ENCODE measurements at places on chromosomes 12 and 14.
A peak's percentile ranks its signal among the peaks of the same experiment; 100 is the strongest.

DNA sequence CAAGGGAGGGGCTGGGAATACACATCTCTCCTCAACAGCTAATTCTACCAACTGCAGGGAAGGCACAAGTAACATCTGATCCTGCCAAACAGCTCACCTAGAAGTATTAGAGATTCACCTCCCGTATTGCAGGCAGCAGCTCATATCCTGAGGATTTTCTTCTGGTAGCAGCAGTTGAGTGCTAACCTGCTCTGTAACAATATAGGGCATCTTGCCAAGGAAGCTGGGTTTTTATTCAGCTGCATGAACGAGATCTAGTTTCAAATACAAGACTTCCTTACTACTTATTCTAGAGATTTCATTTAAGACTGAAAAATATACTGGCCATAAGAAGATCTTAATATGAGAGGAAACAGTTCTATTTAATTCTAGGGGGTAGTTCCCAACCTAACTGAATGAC lies 261.4 kb upstream of the USP15 start:
- DNase-seq, result no peak

DNA sequence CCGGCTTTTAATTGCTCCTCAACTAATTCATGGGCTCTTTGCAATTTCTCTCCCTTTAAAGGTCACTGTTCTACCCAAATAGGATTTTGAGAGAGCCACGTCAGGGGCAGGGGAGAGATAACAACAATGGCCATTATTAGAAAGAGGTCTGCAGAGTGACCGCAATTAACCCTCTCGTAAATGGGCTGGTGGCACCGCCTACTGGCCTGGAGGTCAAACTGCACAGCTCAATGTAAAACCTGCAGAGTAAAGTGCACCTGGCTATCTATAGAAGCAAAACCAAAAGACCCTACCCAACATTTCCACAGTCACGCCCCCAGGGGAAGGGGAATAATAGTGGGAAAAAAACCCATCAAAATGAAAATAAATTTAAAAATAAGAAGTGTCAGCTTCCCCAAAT lies 21.6 kb upstream of the CLEC4E start:
- no peak for DNase-seq

DNA sequence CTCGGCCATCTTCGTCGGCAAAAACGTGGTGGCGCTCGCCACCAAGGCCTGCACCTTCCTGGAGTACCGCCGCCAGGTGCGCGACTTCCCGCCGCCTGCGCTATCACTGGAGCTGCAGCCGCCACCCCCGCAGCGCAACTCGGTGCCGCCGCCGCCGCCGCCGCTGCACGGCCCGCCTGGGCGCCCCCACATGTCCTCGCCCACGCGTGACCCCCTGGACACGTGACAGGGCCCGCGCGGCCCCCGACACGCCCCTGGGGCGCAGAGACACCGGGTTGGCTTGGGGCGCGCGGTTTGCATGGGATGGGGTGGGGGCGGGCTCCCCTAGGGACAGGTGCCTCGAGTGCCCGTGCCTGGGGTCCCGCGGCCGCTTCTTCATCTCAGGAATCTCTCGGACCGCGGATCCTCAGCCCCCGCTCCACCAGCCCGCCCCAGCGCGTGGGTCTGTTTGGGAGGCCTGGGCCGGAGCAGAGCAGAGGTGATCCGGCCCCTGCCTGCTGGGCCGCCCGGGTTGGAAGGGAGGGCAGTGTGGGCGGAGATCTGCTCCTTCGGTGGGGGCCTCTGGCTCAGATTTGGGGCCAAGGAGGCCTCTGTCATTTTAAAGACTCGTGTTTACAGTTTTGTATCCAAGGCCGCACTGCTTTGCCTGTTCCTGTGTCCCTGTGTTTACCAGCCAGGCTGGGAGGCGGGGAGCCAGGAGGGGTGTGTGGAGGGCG lies 3.3 kb downstream of the TMEM121 start:
- no peak for DNase-seq

DNA sequence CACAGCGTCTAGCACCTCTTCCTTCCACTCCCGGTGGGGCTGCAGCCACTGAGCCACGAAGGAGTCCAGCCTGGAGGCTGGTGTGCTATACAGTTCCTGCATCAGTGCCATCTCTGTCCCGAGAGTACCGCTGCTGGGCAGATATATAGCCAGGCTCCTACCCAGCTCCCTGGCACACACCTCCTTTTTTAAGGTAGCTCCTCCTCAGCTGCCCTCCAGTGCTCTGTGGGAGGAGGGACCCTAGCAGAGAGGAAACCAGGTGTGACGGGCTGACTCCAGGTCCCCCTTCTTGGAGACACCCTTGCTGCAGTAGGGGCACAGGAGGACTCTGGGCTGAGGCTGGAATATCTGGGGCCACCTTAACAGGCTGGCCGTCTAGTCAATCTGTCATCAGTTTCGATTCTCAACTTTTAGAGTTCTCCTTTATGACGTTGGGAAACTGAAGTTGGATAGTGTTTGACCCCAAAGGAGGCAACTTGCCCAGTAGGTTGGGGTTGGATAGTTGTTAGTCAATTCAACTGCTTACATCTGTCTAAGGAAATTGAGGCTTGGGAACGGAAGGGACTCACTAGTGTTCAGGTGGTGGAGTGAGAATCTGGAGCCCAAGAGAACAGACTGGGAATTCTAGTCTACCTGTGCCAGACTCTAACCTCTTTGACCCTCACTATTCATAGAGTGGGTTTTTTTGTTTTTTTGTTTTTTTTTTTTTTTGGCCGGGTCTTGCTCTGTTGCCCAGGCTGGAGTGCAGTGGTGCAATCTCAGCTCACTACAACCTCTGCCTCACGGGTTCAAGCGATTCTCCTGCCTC lies at the start of gene OASL:
Gene OASL (minus strand): TSS at position 386 of the 808 bp plus-strand sequence. CDS start 275 bp downstream, at position 111.
- peak; percentile 39 for DNase-seq

DNA sequence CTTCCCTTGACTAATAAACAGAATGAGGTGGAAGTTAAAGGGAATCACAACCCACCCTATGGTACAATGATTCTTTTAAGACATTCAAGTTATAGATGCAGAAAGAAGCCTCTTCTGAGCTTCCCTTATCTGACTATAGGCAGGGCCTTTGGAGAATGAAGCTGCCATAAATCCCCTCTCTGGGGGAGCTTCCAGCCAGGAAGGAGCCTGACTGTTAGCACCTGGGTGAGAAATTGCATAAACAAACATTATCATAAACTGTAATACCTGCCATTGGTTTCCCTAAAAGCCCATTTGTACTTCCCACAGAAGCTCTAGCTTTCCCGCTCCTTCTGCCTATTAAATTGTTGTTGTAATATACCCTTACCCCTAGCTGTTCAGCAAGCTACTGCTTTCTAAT lies 81.3 kb upstream of the RESF1 start:
- no peak for DNase-seq

GRCh38 chr12:67280572-67280971 lies 11.4 kb downstream of the CAND1 start:
- no peak for DNase-seq

DNA sequence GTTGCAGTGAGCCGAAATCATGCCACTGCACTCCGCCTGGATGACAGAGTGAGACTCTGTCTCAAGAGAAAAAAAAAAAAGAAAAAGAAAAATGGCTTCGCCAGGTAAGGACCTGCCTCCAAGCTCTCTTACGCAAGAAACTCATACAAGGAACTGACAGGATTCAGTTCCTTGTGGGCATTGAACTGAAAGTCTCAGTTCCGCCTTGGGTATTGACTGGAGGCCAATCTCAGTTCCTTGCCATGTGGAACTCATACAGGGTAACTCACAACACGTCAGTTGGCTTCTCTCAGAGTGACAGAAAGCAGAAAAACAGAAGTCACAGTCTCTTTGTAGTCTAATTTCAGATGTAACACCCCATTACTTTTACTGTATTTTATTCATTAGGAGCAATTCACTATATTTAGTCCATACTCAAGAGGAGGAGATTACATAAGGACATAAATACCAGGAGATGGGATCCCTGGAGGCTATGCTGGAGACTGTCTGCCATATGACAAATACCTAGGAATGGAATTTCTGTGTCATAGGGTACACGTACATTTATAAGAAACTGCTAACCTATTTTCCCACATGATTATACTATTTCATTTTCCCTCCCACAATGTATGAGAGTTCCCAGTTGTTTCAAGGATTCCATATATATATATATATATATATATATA lies 11.4 kb upstream of the NOPCHAP1 start:
- peak; percentile 28 for DNase-seq

- no peak for DNase-seq
Observed at GRCh38 chr14:98926801-98927200, 345.2 kb downstream of the BCL11B start.

DNA sequence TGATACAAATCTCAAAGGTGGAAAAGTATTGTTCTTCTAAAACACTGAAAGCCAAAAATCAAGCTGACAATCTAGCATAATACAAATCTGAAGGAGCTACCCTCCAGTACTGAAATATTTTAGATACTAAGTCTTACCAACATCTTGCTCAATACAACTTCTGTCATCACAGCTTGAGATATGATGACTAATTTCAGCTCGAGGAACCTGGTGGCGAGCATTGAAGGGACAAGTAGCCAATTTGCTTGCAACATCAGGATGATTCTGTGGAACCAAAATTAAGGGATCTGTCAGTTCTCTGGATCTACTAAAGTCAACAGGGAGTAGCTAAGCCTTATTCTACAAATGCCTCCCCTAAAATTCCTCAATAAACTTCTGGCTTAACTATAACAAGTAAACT lies 10.4 kb downstream of the GTSF1 start:
- no peak for DNase-seq

DNA sequence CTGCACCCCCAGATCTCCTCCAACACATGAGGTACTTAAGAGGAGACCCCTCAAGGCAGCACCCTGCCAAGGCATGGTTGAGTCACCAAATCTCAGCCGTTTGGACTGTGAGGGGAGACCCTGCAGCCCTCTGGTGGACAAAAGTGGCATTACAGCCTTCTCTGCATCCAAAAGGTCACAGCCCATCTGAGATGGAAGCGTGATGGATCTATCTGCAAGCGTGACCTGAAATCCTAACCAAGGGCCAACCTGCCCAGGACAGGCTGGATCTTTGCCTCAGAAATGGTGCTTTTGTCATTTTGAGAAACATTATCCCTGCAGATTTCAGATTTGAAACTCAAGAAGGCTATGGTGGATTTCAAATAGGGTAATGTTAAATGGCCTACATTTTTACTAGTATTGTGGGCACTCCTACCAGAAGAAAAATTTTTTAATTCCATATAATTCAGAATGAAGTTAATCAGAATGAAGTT lies 23.7 kb upstream of the DHRS4 start:
- peak; percentile 58 for DNase-seq

GRCh38 chr14:33307691-33308251 lies 369.1 kb downstream of the NPAS3 start:
- no peak for DNase-seq

DNA sequence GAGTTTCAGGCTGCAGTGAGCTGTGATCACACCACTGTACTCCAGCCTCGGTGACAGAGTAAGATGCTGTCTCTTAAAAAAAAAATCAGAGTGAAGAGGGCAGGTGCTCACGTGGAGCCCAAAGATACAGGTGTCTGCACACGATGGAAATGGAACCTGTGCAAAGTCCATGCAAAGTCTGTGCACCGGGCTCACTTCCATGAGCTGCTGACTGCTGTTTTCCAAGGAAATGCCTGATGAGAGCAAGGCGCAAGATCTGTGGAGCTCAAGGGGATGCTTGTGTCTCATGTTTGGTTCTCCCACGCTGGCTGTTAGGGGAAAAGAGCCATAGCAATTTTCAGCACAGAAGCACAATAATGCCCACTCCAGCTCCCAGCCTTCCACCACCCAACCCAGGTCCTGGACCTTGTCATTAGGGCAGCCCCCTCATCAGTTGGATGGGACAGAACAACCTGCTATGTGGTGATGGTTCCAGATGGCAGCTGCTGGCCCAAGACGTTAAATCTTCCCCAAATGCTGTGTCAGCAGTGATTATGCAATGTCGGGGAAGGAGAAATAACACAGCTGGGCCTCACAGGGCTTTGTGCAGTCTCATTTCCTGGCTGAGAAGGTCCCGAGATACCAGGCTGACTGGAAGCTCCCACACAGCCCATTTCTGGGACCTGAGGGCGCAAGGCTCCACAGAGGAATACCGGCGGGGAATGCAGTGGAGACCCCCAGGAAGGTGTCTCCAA lies 27.9 kb upstream of the DICER1 start:
- DNase-seq, result no peak

DNA sequence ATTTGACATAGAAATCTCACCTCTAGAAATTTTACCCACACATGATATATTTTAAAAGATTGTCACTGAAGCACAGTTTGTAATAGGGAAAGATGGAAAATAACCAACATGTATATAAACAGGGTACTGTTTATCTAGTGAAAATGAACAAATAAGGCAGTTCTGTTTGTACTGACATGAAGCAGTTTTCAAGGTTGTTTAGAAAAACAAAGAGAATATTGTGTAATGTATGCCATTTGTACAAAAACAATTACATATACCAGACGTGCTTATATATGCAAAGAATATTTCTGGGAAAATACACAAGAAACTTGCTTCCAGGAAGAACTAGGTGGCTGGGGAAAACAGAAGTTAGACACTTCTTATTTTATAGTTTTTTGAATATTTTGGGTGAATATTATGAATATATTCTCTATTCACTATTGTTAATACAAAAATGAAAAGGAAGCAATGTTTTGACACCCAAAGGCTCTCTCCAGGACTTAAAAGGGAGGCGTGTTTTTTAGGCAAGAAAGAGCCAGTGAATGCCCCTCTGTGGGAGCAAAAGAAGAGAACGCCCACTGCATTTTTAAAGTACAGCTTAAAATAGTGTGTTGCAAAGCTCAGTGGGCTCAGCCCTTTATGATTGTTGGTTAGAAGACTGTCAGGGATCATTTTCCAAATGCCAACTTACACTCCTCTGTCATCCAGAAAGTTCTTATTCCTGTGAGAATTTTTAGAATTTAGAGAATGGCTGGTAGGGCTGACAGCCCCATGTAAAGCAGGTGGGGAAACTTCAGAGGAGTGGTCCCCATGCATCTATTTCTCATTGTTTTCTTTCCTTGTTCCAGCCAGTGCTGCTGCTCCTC lies 59.6 kb upstream of the FERMT2 start:
- DNase-seq, result no peak

- DNase-seq, result no peak
Observed at GRCh38 chr14:28297559-28297958, 469.0 kb upstream of the FOXG1 start.

- DNase-seq, result no peak
Observed at GRCh38 chr12:29901585-29901984, 117.8 kb upstream of the TMTC1 start.

DNA sequence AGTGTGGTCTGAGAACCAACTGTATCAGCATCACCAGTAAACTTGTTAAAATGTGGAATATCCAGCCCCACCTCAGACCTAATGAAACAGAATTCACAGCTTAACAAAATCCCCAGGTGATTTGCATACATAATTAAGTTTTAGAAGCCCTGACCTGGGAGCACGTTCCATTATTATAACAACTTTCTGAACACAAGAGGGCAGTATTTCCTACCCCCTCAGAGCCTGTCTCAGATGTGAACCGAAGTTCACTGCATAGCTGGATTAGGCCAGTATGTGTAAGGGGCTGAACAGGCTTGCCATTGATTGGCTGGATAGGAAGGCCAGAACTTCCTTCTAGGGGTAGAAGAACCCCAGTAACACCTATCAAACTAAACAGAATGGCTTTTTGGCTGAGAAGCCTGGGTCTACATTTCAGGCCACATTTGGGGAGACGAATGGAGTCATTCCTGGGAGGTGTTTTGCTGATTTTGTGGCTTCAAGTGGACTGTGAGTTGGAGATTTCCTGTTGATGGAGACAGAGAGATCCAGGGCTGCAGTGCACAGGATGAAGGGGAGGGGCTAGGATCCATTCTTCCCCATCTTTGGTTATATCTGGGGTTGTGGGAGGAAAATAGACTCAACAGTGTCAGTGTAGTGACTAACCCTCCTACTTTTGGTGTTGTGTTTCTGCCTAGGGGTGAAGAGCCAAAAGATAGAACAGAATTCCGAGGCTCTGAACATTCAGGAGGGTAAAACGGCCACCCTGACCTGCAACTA lies 94.7 kb upstream of the OR4E1 start:
- DNase-seq, result no peak

Data from GM18507 (cell line).